Activated CD8-positive, alpha-beta memory T cell treated with anti-CD3 and anti-CD28 coated beads for 1 hour (primary cell): ENCODE measurements at places on chromosomes 3 and 15.
A peak's percentile ranks its signal among the peaks of the same experiment; 100 is the strongest.

DNA sequence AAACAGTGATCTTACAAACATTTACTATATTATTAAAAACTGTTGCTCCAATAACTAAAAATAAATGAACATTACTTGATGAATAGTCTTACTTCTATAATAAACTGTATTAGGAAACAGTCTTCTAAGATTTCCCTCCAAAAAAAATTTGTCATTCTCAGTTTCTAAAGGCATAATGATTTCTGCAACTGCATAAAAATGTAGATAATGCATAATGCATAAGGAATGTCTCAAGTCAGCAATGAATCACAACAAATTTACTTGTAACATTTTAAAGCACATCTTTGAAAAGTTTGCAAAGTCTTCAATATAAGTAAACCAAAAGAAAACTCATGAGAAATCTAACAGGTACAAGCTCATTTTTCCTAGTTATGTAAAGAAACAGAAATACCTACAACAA lies 113.5 kb downstream of the VPS13C start:
- DNase-seq, result no peak

- no peak for DNase-seq
Measured at GRCh38 chr3:49352281-49352680, 5.9 kb downstream of the GPX1 start.

- DNase-seq, result no peak
Measured at GRCh38 chr3:10373686-10374261, 52.9 kb upstream of the SEC13 start.

- DNase-seq, result no peak
Measured at GRCh38 chr15:42002333-42002732, 18.5 kb downstream of the PLA2G4E start.

DNA sequence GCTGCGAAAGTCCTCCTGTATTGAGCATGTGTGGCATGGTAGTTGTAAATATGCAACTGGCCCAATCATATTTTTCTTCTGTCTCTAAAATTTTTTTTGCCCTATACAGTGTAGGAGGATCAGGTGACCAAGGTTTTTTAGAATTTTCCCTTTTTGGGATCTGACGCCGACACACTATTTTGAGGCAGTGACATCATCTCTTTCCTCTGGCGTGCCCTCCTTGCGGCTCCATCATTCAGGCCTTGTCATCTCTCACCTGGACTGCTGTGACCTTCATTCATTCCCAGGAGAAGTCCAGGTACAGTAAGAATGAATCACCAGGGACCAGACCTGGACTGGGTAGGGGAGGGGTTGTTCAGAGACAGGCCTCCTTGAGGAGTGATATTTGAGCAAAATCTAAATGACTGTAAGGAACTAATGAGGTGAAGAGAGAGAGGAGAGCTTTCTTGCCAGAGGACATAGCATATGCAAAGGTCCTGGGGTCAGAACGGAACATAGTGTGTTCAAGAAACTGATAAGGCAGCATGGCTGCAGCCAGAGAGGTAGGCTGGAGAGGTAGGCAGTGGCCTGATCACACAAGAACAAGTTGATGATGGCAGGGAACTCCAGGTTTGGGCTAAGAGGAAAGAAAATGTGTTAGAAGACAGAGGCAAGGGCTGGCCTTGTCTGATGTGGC lies 38.7 kb downstream of the ARNT2 start:
- no peak for DNase-seq

DNA sequence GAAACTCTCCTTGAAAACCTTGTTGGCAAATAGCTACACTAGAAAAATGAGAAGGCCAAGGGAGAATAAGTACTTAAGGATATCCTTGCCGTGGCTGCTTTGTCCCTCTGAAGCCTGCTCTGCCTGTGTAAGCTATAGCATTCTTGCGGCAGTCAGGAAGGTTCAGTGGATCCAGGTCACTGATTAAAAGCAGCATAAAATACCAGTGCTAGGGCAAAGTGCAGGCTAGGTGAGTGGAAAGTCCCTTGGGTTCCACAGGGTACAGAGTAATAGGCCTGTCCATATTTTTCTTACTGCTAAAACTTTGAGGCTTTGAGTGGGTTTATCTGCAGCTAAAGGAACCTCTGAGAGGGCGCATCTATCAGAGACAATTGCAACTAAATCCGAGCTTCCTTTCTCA lies 10.3 kb downstream of the CXCR6 start:
- no peak for DNase-seq

DNA sequence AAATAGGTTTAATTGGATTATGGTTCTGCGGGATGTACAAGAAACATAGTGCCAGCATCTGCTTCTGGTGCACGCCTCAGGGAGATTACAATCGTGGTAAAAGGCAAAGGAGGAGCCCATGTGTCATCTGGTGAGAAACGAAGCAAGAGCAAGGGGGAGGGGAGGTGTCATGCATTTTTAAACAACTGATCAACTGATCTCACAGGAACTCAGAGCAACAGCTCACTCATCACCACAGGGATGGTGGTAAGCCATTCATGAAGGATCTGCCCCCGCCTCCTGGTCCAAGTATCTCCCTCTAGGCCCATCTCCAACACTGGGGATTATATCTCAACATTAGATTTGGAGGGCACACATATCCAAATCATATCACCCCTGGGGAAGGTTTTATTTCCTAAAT lies 42.1 kb upstream of the FGF7 start:
- DNase-seq, result no peak

DNA sequence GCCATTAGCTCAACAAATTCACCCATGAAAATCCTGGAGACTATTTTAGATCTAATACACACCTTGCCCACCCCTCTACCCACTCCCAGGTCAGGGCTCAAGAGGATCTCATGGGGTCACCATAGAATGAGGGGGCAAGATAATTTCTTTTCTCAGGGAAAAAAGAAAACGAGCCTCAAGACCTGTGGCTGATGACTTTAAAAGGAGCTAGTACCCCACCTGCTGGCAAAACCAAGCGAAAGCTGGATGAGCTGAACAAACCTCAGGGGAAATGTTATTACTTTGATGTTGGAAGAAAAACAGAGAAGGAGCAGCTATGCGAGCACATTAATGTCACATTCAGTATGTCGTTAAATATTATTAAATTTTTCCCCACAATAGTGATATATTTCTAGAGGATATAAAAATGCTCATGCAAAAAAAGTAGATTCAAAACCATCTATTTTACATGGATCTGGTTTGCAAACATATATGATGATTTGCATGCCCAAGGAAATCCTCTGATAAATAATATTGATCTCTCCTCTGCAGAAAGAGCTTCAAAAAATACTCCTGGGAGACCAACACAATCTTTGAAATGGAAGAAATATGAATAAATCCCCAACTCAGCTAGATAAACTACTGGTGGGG lies 37.7 kb downstream of the PLD1 start:
- DNase-seq, result peak; percentile 16

DNA sequence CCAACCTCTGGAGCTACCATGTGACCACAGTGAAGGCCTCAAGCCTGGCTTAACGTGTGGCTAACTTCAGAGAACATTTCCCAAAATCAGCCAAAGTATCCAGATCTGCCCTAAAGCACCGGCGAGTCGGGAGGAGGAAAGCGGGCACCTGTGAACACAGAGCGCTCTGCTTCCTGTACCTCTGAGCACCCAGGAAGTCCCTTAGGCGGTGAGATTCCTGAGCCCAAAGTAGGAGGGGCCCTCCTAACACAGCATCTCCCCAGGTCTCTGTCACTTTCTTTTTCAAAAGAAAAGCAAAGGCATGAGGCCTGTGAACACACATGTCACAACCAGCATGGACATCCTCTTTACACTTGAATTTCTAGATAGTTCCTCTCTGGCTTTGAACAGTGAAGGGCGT lies 944 bp upstream of the EIF4E3 start:
- DNase-seq, result no peak

GRCh38 chr3:171058058-171058457 lies 31.5 kb upstream of the SLC2A2 start:
- DNase-seq, result no peak

GRCh38 chr3:141878817-141879216 lies 2.4 kb downstream of the ATP1B3 start:
- DNase-seq, result no peak

- no peak for DNase-seq
Measured at GRCh38 chr3:192831801-192832347, 85.8 kb downstream of the MB21D2 start.

DNA sequence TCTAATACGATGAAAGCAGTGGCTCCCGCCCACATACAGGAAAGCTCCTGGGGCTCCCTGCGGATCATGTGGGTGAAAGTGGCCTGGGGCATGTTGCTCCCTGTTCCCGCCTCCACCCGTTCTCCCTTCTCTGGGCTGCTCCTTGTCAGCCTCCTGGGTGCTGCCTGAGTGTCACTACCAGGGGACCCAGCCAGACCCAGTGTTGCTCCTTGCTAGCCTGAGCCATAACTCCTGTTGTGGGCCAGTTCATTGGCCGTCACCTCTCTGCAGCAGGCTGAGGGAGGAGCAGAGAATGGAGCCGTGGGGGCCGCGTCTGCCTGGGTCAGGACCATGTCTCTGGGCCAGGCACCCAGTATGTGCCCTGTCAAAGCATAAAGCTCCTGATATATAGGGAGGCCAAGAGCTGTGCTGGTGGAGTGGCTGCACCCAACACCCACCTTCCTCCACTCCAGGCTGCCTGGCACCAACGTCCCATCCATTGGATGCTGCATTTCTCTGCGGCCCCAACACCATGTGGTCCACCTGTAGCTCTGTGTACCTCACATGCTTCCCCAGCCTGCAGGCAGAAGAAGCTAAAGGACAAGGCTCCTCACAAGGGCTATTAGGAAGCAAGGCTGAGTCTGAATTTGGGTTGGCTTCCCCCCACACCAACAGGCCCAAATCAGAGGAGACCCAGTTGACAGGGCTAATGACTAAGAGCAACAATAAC lies 40.5 kb downstream of the KLF13 start:
- no peak for DNase-seq

DNA sequence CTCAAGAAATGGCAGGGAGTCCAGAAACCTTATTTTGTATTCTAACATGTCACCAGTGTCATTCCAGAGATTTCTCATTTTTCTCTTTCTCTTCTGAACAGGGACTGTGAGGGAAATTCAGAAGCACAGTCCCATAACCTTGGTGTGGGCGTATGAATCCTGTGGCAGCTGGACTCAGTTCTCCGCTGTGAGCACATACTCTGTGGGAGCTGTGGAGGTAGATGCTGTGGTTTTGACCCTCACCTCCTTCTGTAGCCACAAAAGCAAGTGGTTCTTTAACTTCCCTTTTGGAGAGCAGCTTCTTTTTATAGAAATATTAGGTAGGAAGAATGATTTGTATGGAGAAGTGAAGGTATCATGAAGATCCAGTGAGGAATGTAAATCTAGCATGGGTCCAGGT lies 13.4 kb downstream of the TMEM207 start:
- no peak for DNase-seq

DNA sequence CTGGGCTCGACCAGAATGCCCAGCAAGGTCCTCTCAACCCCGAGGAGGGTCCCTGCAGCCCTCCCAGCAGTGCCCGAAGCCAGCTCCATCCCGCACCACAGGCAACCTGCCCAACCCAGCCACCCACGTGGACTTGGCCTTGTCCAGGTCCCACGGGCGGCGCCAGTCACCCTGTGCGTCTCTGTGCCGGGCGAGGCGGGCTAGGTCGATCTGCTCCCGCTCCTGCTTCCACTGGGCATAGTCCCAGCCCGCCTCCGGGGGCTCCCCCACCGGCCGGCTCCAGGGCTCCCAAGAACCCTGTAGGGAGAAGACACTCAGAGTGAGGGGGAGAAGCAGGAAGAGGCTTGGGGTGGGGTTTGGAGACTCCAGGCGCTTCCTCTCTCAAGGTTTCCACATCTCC lies 3.1 kb downstream of the CCDC9B start:
- DNase-seq, result no peak

- DNase-seq, result no peak
Measured at GRCh38 chr3:138199851-138200250, 12.8 kb downstream of the ARMC8 start.

DNA sequence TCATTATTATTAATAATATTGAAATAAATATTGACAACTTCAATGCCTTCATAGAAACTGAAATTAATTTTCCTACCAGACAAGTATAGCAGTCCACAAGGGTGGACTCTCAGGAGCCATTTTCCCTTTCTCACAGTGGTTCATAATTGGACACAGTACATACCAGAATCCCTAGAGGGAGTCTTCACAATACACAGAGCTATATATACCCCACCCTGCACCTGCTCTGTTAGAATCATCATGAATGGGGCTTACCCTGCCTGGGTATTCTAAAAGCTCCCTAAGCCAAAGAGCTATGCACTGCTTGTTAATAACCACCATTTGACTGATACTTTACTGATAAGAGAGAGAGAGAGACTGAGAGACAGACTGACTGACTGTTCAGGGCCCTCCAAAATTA lies 134.9 kb downstream of the FEZF2 start:
- DNase-seq, result no peak

DNA sequence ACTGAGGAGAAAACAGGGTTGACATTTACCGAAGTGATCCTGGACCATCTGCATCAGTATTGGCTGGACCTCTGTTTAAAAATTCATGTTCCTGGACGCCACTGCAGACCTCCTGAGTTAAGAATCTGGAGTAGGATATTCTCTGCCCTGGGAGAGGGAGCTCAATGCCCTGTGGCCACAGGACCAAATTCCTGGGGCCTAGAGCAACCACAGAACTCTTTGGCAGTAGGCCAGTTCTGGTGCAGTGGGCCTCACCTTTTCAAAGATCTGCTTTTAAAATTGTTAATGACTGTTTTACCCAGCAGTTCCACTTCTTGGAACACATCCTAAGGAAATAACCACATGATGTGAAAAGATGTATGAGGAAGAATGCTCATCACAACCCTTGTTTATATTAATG lies 133.3 kb upstream of the ADPGK start:
- no peak for DNase-seq

DNA sequence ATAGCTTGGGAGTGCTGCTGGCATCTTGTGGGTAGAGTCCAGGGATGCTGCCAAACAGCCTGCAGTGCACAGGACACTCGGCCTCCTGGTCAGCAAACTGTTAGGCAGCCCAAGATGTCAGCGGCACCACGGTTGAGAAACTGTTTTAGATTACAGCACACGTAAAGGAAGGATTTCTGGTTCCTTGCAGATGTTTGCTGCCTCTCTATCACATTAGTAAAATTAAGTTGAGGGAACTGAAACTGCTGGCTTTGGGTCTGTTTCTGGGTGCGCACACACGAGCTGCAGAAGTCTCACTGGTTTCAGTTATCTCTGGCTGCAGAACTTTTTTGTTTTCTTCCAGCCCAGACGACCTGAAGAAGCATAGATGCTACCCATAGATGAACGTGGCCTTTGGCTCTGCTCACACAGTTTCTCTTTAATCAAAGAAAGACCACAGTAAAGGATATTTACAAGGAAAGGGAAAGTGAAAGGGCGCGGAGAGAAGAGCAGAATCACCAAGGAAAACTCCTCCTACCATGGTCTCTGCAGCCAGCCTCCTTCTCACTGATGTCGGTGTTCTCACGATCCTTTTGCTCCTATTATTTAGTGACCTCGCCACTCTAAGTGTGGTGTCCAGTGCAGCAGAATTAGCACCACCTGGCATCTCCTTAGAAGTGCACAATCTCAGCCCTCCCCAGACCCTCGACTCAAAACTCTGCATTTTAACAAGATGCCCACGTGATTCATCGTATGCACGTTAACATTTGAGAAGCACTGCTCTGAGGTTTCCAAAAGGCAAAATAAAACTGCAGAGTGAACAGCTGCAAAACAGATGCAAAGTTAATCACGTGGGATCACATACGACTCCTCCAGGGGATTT lies 50.6 kb upstream of the AKAP13 start:
- no peak for DNase-seq
